CD4-positive, alpha-beta T cell treated with Interleukin-17A for 1 hour (primary cell): ENCODE measurements at places on chromosomes 6 and 20.

GRCh38 chr6:123632641-123633040 is 4.1 kb downstream of the TRDN start:
- no peak for DNase-seq

DNA sequence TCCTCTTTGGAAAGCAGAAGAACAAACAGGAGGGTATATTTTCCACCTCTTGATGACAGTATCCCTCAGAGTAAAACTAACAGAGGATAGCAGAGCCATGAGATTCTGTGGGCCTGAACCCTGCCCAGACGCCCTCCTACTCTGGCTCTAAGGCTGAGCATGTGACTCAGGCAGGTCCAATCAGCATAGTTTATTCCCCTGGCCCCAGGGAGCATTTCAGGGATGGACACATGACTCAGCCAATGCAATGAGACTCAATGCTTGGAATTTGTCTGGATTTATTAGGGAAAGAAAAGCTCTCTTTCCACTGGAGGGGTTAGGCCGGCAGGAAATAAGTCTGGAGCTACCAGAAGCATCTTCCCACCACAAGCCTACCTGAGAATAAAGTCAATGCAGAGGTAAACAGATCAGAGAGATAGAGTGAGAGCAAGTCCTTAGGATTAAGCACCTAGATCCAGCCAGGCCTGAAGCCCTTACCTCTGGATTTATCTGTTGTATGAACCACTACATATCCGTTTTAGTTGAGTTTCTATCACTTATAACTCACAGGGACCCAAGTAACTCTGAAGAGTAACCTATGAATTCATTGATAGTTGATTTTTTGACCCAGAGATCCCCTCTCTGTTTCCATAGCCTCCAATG is 68.2 kb upstream of the EYA2 start:
- DNase-seq: no peak

- no peak for DNase-seq
Measured at GRCh38 chr6:15504581-15505350, 158.1 kb downstream of the DTNBP1 start.

DNA sequence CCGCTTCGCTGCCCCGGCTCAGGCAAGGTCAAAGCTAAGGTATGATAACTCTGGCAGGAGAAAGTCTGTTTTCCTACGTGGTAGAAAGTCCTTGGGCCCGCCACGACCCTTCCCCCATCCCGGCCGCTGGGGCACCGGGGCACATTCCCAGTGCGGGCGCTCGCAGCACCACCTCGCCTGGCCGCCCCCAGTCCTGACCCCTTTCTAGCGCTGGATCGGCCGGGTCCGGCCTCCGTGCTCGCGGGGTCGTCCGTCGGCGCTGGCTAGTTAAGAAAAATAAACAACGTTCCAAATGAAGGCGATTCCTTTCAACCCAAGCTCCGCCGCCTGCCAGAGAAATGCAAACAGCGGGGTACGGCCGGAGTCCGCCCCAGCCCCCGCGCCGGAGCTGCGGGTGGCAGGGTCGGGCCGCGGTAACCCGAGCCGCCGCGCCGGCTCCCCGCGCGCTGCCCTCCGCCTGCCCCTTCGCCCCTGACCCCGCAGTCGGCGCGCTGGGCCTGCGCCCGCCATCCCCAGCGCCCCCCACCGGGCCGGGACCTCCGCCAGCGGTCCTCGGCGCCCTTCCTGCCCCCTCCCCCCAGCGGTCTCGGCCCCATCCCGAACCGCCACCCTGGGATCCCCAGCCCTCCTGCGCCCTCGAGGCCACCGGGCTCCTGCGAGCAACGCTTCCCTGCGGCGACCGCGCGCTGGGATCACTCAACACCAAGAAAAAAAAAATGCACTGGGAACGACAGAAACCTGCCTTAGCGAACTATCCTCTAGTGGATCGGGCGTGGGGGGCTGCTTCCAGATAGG is 37.6 kb downstream of the NCR2 start:
- DNase-seq: no peak

- no peak for DNase-seq
Measured at GRCh38 chr6:452301-453067, 60.9 kb downstream of the IRF4 start.

DNA sequence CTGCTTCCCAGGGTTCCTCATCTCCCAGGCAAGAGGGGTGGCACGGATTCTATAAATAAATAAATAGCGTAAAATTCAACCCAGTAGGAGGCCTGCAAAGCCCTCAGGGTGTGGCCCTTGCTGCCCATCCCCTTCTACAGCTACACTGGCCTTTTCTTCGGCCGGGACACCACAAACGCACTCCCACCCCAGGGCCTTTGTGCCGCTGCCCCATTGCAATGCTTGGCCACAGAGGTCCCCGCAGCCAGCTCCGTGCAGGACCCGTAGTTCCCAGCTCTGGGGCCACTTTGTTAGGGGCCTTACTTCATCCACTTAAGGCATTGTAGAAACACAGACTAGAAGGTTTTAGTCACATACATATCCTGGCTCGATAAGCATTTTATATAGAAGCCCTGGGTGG is 151.2 kb downstream of the ERMARD start:
- no peak for DNase-seq

DNA sequence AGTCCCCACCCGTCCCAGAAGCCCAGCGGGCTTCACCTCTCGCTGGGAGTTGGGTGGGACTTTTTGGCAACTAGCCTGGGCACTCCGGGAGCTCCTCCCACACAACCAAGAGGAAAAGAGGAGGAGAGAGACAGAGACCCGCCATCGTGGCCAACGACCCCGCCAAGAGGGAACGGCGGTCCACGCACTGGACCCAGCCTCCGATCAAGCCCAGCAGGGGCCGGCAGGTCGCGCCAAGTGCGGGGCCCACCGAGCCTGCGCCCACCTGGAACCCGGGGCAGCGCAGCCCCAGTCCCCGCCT is 3.0 kb upstream of the TMEM14C start:
- no peak for DNase-seq

- peak; percentile 2 for DNase-seq
Measured at GRCh38 chr6:91081452-91082067, 494.7 kb upstream of the MAP3K7 start.

GRCh38 chr6:82217018-82217586 is 30.4 kb downstream of the IBTK start:
- no peak for DNase-seq

DNA sequence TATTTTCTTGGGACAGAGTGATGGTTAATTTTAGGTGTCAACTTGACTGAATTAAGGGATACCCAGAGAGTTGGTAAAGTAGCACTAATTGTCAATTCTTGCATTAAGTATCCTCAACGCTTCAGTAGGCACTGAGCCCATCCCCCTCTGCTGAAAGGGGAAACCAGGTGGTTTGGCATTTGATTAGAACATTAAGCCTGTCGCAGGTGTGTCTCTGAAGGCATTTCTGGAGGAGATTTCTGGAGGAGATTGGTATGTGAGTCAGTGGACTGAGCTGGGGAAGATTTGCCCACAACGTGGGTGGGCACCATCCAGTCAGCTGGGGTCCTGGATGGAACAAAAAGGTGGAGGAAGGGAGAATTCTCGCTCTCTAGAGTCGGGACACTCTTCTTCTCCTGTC is 119.8 kb downstream of the RFX6 start:
- no peak for DNase-seq

DNA sequence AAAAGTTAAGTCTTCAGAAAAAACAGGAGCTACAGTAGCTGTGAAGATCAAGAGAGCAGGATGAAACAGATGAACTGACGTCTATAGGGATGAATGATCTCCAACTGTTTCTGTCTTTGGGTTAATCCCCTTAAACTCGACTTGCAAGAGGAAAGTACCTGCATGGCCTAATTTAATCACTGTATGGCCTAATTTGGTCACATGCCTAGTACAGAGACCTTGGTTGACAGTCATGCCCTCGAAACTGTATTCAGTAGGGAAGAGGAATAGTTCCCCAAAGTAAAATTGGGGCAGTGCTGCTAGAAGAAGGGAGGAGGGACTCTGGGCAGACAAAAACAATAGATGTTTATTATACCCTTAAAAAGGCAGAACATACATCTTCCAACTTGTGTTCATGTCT is 10.0 kb upstream of the SMAP1 start:
- DNase-seq: no peak

- DNase-seq: no peak
Measured at GRCh38 chr6:33144373-33144772, 47.9 kb downstream of the COL11A2 start.

DNA sequence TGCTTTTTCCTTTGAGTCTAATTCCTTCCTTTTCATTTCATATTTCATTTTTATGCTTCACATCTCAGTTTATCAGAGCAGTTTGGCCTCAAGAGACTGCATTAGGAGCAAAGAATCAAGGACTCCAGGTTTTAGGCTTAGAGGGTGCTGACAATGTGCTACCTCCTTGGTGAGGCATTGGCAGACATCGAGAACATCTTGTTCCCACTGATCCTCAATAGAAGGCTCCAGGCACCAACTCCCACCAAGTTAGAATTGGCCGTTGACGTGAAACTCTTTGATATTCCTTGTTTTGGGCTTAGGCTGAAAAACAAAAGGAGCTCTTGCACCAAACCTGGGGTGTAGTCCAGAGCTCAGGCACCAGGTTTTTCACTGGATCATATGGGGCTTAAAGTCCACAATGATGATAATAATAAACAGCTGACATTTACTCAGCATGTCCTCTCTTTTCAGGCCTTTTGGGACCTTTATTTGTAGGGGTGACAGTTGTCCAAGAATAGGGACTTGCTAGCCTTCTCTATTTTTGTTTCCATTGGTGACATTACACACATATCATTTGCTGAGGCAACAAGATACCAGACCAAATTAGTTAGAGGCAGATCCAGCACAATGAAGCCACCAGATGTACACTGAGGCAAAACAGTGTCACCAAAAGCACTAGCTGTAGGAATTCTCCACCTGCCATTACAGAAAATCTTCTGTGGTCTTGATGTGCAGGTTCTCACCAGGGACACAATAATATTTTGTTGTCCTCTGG is 81.0 kb upstream of the ENPP5 start:
- DNase-seq: no peak

- DNase-seq: peak; percentile 2
Measured at GRCh38 chr20:19440660-19441527, 228.5 kb downstream of the SLC24A3 start.
